Transverse colon (tissue), 4 donors: ENCODE measurements at places on chromosomes 4 and X.

- DNase-seq: no peak
Measured at GRCh38 chrX:135009057-135009610, 13.2 kb downstream of the RTL8B start.

DNA sequence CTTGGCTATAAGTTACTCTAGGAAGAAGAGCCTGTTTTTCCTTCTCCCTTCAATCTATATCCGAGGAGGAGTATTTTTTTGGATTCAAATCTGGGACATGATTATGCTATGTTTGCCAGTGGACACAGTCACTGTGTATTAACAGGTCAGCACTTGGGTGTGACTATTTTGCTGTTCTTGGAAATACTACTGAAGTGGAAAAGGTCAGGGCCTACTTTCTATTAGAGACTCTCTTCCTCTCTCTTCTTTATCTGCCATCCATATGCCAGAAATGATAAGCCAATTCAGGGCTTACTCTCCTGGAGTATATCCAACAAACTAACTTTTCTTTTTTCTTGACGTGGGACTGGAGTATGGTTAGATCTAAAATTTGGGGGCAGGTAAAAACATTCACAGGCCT lies 40.5 kb downstream of the MID1IP1 start:
- DNase-seq: no peak

DNA sequence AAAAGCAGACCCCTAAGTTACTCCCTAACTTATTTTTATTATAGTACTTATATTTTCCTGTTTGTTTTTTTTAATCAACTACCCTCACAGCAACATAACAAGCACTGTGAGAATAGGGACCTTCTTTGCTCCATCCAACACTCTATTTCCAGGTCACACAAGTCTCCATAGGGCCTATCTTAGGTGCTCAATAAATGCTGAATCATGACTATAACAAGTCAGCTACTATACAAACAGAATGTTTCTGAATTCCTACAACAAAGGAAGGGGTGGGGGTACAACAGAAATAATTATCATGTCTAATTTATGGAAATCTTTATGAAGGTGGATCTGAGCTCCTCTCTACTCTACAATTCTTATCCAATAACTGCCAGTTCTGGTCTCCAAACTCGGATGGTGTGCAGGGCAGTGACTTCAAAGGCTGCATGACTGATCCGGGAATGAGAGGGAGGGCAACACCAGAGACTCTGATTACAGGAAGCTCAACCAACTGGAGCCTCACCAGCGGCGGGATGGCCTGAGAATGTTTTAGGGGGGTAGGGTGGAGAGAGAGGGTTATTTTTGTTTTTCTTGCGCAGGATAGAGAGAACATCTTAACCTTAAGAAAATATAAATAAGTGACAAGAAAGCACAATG lies 71.1 kb downstream of the HADH start:
- no peak for DNase-seq

GRCh38 chrX:123331859-123332258 lies 147.8 kb downstream of the GRIA3 start:
- no peak for DNase-seq
